Stromal cell of bone marrow (primary cell): ENCODE measurements at places on chromosomes 4 and X.

GRCh38 chrX:19440713-19441112, 74.6 kb downstream of the MAP3K15 start:
- DNase-seq = peak; percentile 28

- DNase-seq = no peak
These were observed 220.3 kb upstream of the TENM3 start for GRCh38 chr4:182022909-182023308.

GRCh38 chrX:81336455-81337152, 134.7 kb downstream of the SH3BGRL start:
- DNase-seq = peak; percentile 6

- DNase-seq = no peak
These were observed 30.6 kb upstream of the CLNK start for GRCh38 chr4:10715135-10715534.

- no peak for DNase-seq
These were observed 173.2 kb downstream of the PABPC4L start for GRCh38 chr4:134028421-134028820.

- no peak for DNase-seq
These were observed 603 bp downstream of the MAD2L1 start for GRCh38 chr4:120065974-120066516.

DNA sequence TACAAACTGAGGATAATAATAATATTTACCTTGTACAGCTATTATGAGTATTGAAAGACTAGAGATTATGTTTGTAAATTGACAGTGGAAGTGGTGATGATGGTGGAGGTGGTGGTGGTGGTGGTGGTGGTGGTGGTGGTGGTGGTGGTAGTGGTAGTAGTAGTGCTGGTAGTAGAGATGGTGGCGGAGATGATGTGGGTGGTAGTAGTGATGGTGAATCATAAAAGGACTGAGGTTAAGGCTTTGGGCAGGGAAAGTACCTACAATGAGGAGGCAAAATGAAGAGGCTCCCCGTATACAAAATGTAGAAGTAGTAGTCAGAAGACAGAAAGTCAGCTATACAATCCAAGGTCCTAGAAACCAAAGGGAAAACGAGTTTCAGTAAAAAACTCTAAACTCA, 214.1 kb downstream of the BCOR start:
- no peak for DNase-seq

GRCh38 chr4:159374749-159375530, 272.1 kb downstream of the RAPGEF2 start:
- DNase-seq = no peak

GRCh38 chr4:101158507-101158906, 188.8 kb downstream of the PPP3CA start:
- no peak for DNase-seq

GRCh38 chr4:128775477-128775876, 34.0 kb upstream of the JADE1 start:
- no peak for DNase-seq

GRCh38 chrX:48989483-48989882, 12.6 kb downstream of the GRIPAP1 start:
- no peak for DNase-seq

- no peak for DNase-seq
These were observed 142.0 kb downstream of the SLC10A7 start for GRCh38 chr4:146379744-146380143.

DNA sequence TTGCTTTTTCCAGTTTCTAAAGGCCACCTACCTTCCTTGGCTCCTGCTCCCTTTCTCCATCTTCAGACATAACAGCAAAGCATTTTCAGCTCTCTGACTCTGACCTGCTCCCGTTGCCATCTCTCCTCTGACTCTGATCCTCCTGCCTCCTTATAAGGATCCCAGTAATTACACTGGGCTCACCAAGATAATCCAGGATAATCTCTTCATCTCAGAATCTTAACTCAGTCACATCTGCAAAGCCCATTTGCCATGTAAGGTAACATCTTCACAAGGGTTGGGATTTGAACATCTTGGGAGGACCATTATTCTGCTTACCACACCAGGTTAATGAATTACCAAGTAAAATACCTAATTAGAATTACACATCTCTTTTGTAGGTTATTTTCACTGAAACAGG, 41.3 kb upstream of the MAGED1 start:
- no peak for DNase-seq

DNA sequence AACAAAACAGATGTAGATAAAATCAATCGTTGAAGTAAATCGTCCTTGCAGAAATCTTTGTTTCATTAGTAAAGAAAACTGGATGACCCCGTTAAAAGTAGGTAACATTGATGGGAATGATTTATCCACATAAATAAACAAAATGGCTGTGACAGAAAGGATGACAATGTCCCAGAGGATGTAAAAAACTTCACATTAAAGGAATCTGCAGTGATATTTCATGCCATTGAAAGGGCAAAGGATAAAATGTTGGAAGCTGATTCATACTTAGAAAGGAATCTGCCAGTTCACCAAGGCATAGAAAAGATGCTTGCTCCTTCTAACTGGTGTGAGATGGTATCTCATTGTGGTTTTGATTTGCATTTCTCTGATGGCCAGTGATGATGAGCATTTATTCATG, 24.2 kb upstream of the EPGN start:
- DNase-seq = no peak

DNA sequence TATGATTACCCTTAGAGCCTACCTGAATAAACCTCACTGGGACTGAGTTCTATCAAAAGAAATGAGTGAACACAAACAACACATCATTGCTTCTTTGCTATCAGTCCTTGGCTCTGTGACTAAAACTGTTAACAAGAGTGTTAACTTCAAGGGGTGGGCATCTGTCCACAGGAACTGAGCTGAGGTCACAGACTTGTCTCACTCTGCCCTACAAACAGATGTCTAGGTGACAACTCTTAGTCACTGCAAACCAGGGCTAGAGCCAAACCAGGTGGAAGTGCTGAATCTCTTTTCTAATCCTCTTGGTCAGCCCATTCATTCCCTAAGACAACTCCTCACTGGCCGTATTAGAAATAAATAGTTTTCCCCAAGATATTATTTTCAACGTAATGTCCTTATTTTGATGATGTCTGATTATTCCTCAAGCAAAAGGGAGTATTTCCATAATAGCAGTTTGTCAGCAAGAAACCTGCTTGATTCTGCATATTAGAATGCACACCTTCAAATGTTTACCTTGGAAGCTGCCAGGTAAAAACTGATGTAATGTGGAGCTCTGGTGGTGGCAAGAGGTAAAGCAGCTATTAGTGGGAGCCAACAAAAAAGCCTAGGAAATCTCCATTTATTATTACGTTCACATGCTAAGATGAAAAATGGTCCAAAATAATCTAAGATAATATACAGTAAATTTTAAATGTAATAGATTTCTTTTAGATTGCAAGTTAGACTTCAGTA, 4.0 kb downstream of the COL25A1 start:
- no peak for DNase-seq

DNA sequence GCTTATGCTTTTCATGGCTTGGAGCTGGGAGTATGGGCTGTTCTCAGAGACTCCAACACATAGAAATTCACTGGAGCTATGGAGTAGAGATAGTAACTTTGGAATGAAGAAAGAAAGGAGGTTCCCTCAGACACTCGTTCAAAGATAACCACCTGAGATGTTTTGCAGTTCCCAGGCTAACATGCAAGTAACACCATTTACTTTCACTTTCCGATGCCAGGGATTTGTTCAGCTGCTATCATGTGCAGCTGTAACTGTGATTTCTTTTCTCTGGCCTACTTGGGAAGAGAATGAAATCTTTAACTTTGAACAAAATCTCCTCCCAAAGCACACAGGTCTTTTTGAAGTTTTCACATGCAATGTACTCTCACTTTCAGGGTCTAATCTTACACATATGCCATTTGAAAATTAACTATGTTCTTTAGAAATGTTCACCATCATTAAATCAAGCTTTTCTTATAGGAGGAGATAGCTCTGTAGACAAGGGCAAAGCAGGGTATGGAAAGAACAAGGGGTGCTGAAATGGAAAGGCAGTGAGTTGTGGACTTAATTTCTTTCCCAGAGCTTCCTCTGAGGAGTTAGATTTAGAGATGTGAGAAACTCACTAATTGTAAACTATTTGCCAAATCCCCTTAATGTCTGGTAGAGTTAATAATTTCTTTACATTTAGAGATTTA, 514.3 kb downstream of the PDHA2 start:
- no peak for DNase-seq

- DNase-seq = no peak
These were observed 67.2 kb upstream of the NDP start for GRCh38 chrX:44040406-44040805.

GRCh38 chr4:6601661-6602250, 26.8 kb downstream of the MAN2B2 start:
- no peak for DNase-seq

DNA sequence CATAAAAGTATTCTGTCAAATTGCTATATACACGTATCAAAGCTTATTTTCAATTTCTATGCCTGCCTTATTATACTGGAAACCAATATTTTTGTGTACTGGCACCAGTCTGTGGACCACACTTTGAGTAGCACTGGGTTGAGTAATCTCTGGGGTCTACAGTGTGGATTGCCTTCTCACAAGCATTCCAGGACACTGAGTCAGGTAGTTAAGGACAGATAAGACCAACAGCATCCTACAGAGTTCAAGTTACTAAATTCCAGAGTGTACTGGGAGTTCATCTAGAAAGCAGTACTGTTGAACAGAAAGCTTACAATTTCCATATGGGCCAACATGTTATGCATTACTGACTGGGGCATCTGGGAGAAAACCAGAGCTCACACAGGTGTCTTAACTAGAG, 61.8 kb downstream of the VMA21 start:
- DNase-seq = no peak

- DNase-seq = no peak
These were observed 1.9 kb downstream of the CXCL2 start for GRCh38 chr4:74097116-74097515.

DNA sequence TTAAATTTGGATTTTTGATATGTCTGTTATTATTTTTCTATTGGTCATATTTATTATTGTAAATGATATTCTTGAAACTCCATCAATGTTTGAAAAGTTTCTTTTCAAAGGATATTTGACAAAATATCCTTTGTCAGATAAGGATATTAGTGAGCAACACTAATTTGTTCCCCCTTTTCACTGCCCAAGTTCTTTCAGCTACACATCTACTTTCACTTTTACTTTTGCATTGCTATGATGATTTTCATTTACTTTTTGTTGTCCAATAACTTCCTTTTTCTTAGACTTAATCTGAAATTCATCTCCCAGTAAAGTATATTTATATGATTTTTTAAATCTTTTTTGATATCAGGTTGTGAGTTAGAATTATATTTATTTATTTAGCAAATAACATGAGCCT, 542.3 kb upstream of the ADGRL3 start:
- DNase-seq = no peak

DNA sequence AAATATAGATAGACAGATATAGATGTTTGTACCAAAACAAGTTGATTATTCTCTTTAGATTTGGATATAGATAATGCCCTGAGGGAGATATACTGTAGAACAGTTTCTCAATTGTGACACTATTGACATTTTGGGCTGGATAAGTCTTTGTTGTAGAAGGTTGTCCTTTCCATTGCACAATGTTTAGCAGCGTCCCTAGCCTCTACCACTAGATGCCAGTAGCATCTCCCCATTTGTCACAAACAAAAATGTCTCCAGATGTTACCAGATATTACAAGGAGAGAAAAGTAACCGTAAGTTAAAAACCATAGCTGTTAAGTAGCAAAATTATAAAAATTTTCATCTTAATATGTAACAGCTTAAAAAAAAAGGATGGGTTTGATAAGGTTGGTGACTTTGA, 2595.3 kb downstream of the ARAP2 start:
- no peak for DNase-seq

GRCh38 chr4:22596409-22596808, 80.5 kb upstream of the ADGRA3 start:
- DNase-seq = no peak

DNA sequence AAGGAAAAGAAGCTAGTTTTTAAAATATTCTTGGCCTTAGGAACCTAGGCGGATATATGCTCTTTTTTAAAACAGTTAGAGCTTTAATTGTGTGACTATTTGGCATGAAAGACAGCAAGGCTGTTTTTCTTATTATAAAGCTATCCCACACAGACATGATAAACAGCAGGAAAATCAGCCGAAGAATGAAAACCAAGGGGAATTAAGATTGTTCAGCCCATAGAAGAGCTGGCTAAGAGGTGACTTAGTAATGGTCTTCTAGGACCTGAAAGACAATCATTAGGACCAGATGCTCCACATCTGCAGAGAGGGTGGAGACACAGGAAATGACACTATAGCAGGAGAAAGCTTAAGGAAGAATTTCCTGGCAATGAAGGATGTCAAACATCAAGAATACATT, 171.4 kb upstream of the NRK start:
- no peak for DNase-seq

DNA sequence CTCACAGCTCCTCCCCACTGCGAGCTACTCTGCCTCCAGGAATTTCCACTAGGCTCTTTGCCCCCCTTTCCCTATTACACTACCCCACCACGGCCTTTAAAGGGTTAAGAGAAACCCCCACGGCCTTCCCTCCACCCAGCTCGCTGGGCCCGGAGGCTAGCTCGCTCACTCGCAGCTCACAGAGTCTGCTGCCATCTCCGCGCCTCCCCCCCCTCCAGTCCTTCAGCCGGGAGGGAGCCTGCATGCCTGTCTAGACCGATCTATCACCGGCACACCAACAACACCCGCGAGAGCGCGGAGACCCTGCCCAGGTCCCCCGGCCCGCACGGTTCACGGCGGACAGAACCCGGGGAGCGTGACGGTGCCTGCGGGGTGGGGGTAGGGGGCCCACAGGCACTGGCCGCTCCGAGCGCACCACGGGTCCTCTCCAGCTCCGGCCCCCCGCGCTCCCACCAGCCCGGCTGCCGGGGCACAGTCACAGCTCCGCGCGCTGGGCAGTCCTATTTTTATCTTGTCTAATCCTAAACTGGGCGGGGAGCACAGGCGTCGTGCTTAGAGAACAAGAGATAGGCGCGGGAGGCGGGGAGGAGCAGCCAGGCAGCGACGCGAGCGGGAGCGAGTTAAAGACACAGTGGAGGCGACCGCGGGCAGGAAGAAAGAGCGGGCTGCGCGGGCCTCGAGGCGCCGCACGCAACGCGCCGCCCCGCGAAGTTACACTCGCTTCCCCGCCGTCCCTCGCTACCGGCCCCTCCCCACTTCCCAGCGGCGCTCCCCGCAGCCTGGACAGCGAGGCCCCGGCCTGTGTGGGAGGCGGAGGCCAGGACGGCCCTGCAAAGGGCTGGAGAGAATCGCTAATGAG, 3.5 kb downstream of the BCOR start:
- no peak for DNase-seq

DNA sequence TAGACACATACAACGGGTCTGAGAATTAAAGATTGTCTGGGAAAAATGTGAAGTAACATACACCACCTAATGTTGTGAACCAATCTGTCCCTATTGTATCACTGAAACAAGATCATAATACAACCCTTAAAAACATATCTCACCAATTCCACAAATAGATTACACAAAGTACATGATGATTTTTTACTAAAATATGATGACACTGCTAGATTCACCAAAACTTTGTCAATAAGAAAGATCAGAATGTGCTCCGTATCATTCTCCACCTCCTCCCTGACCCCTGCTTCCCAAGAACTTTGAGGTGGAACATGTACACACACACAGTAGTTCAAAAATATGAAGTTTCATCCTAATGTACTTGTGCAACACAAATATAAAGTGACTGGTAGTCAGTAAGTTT, 862.0 kb downstream of the PCDH18 start:
- DNase-seq = no peak

GRCh38 chr4:55539658-55540057, 7.1 kb downstream of the CLOCK start:
- DNase-seq = no peak
